ENCODE measurements at places on chromosomes 11 and 22.
A peak's percentile ranks its signal among the peaks of the same experiment; 100 is the strongest.

GRCh38 chr22:45112136-45112879 is 51.4 kb upstream of the NUP50 start:
- H3K27me3 ChIP-seq = peaks cover 24% of the 10 kb centered on the region
- H3K36me3 ChIP-seq = peaks cover 2% of the 10 kb centered on the region
- DNase-seq = no peak
- H3K27ac ChIP-seq = no peak overlapping the region

DNA sequence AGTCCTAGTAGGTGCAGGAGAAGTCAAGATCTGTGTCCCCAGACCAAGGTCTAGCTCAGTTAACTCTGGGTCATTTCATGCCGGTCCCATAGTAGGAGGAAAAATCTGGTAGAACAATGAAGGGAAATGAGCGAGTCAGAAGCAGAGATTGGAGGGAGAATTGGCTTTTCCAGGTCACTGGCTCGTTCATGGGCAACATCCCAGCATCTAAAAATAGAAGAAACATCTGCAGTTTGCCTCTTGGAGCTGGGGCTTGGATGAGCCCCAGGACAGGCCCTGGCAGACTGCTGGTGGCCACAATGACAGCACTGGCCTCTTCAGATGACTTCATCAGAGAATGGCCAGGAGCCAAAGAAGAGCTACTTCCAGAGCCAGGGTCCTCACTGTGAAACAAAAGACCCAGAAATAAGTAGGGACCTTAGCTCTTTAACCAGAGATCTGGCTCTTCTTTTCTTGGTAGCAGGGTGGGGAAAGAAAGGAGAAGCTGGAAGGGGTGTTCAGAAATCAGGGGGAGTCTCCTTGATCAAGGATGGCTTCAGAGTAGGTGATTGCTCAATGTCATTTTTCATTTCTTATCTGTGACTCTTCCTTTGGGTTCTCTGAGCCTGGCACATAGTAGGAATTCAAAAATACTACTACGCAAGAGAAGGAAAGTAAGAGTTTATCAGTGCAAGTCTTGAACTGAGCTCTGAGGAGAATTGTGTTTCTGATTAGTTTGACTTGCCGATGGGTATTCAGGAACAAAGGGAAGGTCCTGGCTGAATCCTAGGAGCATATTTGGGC is 102.6 kb downstream of the TMPRSS5 start:
- H3K36me3 ChIP-seq = no peaks in the 10 kb centered on the region
- no peaks in the 10 kb centered on the region for H3K4me1 ChIP-seq
- no peak for DNase-seq

- H3K27me3 ChIP-seq = no peaks in the 10 kb centered on the region
- no peak overlapping the region for H3K4me3 ChIP-seq
- DNase-seq = no peak
- peaks cover 6% of the 10 kb centered on the region for H3K36me3 ChIP-seq
Observed at GRCh38 chr11:96054870-96055705, 131.2 kb upstream of the MTMR2 start.

DNA sequence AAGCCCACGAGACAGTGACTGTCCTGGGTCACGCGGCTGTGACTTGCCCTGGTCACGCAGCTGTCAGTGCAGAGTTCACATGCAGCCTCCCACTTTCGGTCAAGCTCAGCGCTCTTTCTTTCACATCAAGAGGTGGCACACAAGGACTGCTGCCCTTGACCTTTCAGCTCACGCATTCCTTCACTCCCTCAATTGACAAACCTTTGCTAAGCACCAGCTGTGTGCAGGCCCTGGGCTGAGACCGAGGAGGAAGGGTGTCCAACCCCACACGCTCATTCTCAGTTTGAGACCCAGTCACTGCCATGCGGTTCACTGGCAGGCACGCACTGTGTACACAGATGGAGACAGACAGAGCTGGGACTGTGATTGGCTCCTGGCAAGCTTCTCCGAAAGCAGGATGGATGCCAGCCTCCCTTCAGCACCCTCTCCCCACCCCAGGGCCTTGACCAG is 70.3 kb downstream of the SCUBE1 start:
- H3K27ac ChIP-seq = no peak overlapping the region
- H3K4me3 ChIP-seq = no peak overlapping the region
- no peak for DNase-seq
- H3K4me1 ChIP-seq = peaks cover 6% of the 10 kb centered on the region
- peaks cover 2% of the 10 kb centered on the region for H3K36me3 ChIP-seq

DNA sequence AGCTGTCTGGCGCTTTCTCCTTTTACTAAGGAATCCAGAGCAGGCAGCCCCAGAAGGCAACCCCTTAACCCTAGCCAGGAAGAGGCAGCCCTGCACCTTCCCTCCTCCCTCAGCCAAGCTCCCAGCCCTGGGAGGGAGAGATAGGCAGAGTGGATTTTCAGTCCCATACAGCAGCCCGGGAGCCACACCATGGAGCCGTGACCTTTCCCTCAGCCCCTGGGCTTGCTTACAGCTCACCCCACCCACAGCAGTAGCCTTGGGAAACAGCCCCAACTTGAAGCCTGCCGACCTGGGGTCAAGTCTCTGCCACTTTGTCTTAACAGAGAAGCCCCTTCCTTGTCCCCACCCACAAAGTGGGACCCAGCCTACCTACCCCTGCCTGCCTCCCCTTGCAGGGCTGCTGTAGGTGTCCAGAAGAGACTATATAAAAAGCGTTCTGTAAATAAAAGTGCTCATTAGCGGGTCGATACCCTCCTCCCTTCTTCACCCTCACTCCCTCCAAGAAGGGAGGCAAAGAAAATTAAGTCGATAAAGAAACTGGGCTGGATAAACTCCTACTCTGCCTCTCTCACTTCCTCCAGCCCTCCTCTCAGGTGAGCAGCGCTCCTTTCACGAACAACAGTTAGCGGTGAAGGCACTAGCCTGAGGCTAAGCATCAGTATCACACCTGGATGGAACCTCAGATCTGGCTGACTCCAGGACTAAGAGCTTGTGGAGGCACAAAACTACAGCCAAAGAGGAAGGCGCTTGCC is 4.2 kb downstream of the TST start:
- H3K27me3 ChIP-seq = peaks cover 6% of the 10 kb centered on the region
- peaks cover 2% of the 10 kb centered on the region for H3K36me3 ChIP-seq
- no peak overlapping the region for H3K27ac ChIP-seq
- DNase-seq = no peak
- H3K4me3 ChIP-seq = no peak overlapping the region

- no peak overlapping the region for H3K4me3 ChIP-seq
- peaks cover 25% of the 10 kb centered on the region for H3K4me1 ChIP-seq
- peaks cover 36% of the 10 kb centered on the region for H3K36me3 ChIP-seq
- no peaks in the 10 kb centered on the region for H3K27me3 ChIP-seq
Observed at GRCh38 chr22:20125201-20126174, 6.1 kb upstream of the ZDHHC8 start.

GRCh38 chr22:50011447-50012210 is 936 bp downstream of the IL17REL start:
- H3K4me1 ChIP-seq = peaks cover 11% of the 10 kb centered on the region
- DNase-seq = no peak
- peak overlapping the region; percentile 90 for H3K27ac ChIP-seq
- peaks cover 13% of the 10 kb centered on the region for H3K27me3 ChIP-seq
- H3K36me3 ChIP-seq = no peaks in the 10 kb centered on the region

- no peak overlapping the region for H3K4me3 ChIP-seq
- H3K27me3 ChIP-seq = no peaks in the 10 kb centered on the region
- H3K36me3 ChIP-seq = no peaks in the 10 kb centered on the region
- H3K4me1 ChIP-seq = no peaks in the 10 kb centered on the region
- no peak for DNase-seq
- H3K27ac ChIP-seq = no peak overlapping the region
Observed at GRCh38 chr22:33272871-33273270, 214.7 kb upstream of the SYN3 start.

DNA sequence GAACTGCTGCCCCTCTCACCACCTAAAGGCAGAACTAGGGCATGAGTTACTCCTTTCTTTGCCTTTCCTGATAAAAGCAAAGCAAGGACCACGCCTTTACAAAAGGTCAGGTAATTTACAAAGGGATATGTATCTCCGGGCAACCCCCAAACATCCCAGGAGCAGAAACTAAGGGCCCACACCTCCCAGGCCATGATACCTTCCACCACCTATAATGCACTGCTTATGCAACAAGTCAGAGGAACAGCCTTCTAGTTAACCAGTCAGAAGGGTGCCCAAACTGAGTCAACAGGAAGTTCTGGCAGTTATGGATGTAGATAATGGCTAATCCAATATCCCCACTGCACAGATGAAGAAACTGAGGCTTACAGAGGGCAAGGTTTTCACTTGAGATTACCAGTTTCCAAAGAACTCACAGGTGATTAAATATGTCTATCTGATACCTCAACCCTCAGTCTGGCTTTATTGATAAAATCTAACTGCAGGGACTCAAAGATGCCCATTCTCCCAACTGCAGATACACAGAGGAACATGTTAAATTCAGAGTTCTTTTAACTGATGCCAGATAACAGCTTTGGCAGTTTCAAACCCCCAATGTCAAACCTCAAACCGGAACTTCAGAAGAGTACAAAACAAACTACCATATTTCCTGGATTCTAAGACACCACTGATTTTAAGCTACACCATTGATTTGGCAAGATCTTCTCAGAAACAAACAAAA is 16.8 kb upstream of the CASTOR1 start:
- H3K27me3 ChIP-seq = no peaks in the 10 kb centered on the region
- peaks cover 94% of the 10 kb centered on the region for H3K4me1 ChIP-seq
- H3K36me3 ChIP-seq = peaks cover 12% of the 10 kb centered on the region
- H3K27ac ChIP-seq = peak overlapping the region; percentile 92
- DNase-seq = no peak
- peak overlapping the region; percentile 76 for H3K4me3 ChIP-seq

DNA sequence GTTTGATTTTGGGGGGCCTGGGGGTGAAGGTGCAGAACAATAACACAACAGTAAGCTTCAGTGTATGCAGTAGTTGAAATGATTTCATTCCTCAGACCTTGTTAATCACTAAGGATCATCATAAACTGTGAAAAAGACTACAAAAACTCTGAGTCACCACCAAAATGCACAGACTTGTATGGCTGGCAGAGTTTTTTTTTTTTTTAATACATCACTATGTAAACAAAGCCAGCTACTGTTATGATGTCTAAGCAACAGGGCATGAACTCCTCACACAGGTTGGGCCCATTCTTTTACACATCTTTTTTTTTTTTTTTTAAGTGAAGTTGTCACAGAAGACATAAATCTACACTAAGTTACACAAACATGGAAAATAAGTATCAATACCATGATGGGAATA is 311.9 kb downstream of the GUCY1A2 start:
- no peaks in the 10 kb centered on the region for H3K4me1 ChIP-seq
- no peaks in the 10 kb centered on the region for H3K27me3 ChIP-seq
- DNase-seq = no peak
- H3K27ac ChIP-seq = no peak overlapping the region
- no peak overlapping the region for H3K4me3 ChIP-seq

DNA sequence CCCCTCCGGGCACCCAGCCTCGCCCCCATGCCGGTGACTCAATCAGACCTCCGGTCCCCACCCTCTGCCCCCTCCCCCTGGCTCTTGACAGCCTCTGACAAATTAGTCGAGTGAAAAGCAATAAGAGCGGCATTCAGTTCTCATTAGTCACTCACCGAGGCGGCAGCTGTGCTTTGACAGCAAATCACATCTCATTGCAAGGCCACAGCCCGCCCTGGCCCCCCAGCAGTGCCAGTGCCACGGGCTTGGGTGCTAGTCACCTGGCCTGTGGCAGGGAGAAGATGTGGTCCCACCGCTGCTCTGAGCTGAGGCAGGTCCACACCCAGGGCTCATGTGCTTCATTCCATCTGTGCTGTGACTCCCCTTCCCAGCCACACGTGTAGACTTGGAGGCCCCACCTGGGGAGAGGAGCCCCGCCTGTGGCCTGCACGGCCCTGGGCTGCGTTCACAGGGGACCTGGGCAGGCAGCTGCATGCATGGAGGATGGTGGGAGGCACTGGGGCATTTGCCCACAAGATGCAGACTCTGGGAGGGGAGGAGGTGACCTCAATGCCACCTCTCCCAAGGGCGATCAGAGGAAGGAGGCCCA is 7.4 kb upstream of the TH start:
- no peak for DNase-seq
- no peaks in the 10 kb centered on the region for H3K27me3 ChIP-seq
- no peaks in the 10 kb centered on the region for H3K36me3 ChIP-seq
- no peak overlapping the region for H3K4me3 ChIP-seq
- H3K27ac ChIP-seq = no peak overlapping the region

DNA sequence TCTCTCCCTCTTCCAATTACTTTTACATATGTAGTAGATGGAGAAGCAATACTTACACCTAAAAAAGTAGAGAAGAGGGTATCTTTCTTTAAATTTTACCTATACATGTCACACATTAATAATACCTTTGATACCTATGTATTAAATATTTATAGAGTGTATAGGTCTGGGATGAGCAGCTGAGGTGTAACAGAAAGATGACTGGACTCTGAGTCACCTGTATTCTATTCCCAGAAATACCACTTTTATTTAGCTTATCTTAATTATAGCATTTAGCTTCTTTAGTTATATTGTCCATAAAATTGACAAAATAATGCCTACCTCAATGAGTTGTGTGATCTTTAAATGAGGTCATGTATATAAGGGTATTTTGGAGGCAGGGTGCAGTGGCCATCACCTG is 30.6 kb upstream of the YAP1 start:
- no peak overlapping the region for H3K4me3 ChIP-seq
- H3K27me3 ChIP-seq = peaks cover 4% of the 10 kb centered on the region
- H3K27ac ChIP-seq = no peak overlapping the region
- H3K4me1 ChIP-seq = no peaks in the 10 kb centered on the region
- no peak for DNase-seq

- no peak overlapping the region for H3K27ac ChIP-seq
- no peaks in the 10 kb centered on the region for H3K27me3 ChIP-seq
- DNase-seq = no peak
- H3K4me1 ChIP-seq = peaks cover 26% of the 10 kb centered on the region
- no peak overlapping the region for H3K4me3 ChIP-seq
Observed at GRCh38 chr11:33315822-33316221, 58.6 kb downstream of the HIPK3 start.

- H3K36me3 ChIP-seq = no peaks in the 10 kb centered on the region
- no peak overlapping the region for H3K27ac ChIP-seq
- H3K27me3 ChIP-seq = peaks cover 6% of the 10 kb centered on the region
- no peaks in the 10 kb centered on the region for H3K4me1 ChIP-seq
- no peak overlapping the region for H3K4me3 ChIP-seq
Observed at GRCh38 chr11:30474151-30474954, 111.8 kb downstream of the MPPED2 start.

DNA sequence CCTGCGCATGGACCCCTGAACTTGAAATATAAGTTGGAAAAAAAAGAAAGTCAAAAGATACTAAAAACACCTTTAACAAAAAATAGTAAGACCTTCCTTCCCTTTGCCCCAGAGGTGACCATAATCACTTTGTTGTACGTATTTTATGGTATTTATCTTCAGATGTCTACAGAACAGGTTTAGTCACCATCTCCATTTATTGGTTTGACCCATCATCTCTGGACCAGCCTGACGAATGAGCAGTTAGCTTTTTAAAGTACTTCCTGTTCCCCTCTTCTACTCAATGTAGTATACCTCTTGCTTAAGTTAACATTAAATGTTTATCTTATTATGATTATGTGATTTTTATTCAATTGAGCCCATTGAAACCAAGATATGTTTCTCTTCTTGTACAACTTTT is 64.7 kb upstream of the CREB3L1 start:
- H3K4me3 ChIP-seq = no peak overlapping the region
- H3K4me1 ChIP-seq = peaks cover 16% of the 10 kb centered on the region
- H3K27me3 ChIP-seq = peaks cover 32% of the 10 kb centered on the region

GRCh38 chr22:46098525-46099475 is 51.5 kb upstream of the PPARA start:
- H3K36me3 ChIP-seq = peaks cover 3% of the 10 kb centered on the region
- no peak overlapping the region for H3K27ac ChIP-seq
- no peak overlapping the region for H3K4me3 ChIP-seq
- H3K4me1 ChIP-seq = no peaks in the 10 kb centered on the region
- no peaks in the 10 kb centered on the region for H3K27me3 ChIP-seq
- DNase-seq = no peak

GRCh38 chr11:76704171-76704948 is 33.8 kb upstream of the LRRC32 start:
- no peaks in the 10 kb centered on the region for H3K36me3 ChIP-seq
- no peak overlapping the region for H3K27ac ChIP-seq
- no peaks in the 10 kb centered on the region for H3K4me1 ChIP-seq
- H3K27me3 ChIP-seq = peaks cover 34% of the 10 kb centered on the region
